ENCODE measurements at places on chromosomes 1 and 21.

DNA sequence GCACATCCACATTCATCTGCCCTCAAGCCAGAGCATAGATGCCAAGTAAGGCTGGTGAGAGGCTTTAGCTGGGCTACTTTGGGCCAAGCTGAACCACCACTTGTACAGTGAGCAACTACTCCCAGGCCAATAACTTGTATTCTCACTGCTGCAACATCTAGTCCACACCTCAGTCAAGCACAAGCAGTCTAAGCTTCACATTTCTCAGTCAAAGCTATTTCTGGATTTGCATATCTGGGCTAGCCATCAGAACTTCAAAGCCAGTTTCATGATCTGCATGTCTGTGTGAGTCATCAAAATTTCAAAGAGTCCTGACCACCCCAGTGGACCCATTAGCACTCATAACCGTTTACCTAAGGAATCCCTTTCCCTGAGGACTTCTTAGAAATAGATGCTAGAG is 77.7 kb upstream of the DIRAS3 start:
- no peak for DNase-seq

GRCh38 chr1:1428174-1428573 is 7.1 kb upstream of the ANKRD65 start:
- no peak for DNase-seq

- DNase-seq: no peak
Observed at GRCh38 chr1:58975888-58976287, 192.0 kb upstream of the JUN start.

DNA sequence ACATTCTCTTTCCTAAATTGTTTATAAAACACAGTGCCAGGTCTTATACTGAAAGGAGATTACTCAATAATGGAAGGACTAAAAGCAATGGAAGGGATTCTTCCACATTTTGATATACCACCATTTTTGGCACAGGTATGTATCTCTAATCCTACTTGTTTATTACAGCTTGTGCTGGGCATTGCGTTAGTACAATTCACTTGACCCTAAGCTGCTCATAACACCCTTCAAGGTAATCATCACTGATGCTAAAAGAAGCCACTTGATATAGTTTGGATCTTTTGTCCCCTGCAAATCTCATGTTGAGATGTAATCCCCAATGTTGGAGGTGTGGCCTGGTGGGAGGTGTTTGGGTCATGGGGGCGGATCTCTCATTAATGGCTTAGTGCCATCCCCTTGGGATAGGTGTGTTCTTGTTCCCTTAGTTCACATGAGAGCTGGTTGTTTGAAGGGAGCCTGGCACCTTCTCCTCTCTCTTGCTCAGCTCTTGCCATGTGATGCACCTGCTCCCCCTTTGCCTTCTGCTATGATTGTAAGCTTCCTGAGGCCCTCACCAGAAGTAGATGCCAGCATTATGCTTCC is 71.1 kb downstream of the NIBAN1 start:
- no peak for DNase-seq

GRCh38 chr1:203934651-203935050 is 73.3 kb downstream of the SNRPE start:
- no peak for DNase-seq

DNA sequence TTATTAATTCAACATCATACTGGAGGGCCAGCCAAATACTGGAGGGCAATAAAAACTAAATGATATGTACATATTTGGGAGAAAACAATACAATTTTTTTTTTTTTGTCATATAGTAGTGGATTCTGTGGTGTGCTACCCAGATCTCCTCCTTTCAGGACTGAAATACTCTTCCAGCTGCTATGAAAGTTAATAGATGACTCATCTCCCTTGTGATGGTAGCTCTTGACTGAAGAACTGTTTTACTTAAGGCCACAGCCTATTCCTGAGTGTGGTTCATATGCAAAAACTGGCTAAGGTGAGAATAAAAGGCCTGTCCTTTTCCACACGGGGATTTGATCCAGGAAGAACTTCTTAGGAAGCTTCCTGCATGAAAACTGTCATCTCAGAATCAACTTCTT is 307.9 kb downstream of the HLX start:
- DNase-seq: no peak

DNA sequence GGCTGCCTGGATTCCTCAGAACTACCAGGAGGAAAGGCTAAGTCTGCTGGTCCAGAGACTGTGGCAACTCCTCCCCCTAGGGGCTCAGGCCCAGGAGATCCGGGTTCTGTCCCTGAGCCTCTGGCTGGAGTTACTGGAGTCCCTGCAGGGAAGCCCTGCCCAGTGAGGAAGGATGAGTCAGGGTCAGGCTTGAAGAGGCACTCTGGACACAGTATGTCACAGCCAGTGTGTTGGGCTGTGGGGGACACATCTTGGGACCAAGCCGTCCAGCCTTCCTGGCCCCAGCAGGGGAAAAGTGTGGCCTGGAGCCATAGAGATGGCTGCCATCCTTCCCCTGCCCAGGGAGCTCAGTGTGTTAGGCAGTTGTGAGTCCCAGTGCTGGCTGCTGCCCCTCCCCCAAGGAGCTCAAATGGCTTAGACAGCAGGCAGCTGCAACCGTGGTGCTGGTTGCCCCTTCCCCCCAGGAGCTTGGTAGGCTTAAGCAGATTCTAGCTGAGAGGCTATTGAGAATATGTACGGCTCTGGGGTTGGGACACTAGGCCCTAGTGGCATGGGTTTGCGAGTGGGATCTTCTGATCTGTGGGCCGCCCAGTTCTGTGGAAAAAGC is 28.2 kb upstream of the RABGAP1L start:
- DNase-seq: peak; percentile 8

- no peak for DNase-seq
Observed at GRCh38 chr1:20551945-20552727, at the start of gene FAM43B. TSS of gene FAM43B (plus strand) at chr1:20552573. CDS start at chr1:20552974, 401 bp downstream.

DNA sequence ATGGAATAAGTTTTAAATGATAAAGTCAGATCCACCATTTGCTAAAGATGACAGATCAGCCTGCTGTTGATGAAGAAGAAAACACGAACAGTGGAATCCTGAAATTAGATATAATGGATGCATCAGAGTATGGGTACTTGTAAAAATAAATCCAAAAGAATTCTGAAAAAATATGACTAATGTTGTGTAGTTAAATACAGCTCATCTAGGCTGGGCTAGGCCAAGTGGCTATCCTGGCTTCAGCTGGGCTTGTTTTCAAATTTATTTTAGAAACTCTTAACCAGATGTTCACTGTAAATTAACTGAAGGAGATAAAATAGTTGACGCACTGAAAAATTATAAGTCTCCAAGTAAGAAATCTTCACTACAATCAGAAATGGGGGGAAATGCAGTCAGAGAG is 7.4 kb upstream of the RGS2 start:
- DNase-seq: no peak

- no peak for DNase-seq
Observed at GRCh38 chr1:5599541-5599940, 392.7 kb downstream of the NPHP4 start.
